Peyer's patch (tissue), 4 donors: ENCODE measurements at places on chromosomes 7 and 10. TPM values are rescaled to one million over a fixed set of nuclear protein-coding genes. Genes with fewer than 3 reads are reported as not detected.

The RHBDD2 gene
- 76.9 TPM for total RNA-seq

The MLXIPL gene
- 114 TPM for total RNA-seq

The GPR158 gene
- total RNA-seq: not detected

The ZNF12 gene
- total RNA-seq: 27.1 TPM

The SRPK2 gene
- 25.7 TPM for total RNA-seq

The PRSS37 gene
- total RNA-seq: not detected

The VSTM2A gene
- not detected for total RNA-seq

The PIK3CG gene
- total RNA-seq: 7.9 TPM

GRCh38 chr10:61992671-61993668, 91.5 kb downstream of the ARID5B start:
- peak; percentile 80 for DNase-seq

DNA sequence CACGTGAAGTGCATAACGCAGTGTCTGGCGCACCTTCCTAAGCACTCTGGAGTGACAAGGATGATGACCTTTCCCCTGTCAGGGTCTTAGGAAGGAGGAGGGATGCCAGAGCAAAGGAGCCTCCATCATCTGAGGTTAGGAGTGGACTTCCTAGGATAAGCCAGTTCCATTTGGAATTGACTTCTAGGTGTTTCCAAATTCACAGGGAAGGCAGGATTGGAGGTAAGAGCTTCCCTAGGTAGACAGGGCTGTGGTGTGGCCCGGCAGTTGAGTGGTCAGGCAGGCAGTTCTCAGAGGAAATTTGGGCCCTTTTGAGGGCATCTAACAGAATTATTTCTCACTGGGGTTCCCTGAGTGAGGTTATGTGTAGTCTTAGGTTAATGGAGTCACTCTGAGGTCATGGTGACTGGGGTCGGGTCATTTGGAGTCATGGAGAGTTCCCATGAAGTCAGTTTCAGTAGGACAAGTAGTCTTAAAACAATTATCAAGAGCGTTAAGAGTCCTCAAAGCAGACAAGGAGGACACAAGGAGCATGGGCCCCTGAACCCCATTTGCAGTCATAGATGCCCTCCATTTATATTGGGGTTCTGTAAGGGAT, 8.2 kb downstream of the PPIF start:
- no peak for DNase-seq

GRCh38 chr10:95964756-95965155, 57.0 kb downstream of the CC2D2B start:
- DNase-seq: no peak

GRCh38 chr7:110994028-110994967, 96.6 kb upstream of the LRRN3 start:
- DNase-seq: no peak

GRCh38 chr7:34806831-34807230, 148.8 kb downstream of the NPSR1 start:
- DNase-seq: no peak

- DNase-seq: no peak
These were observed 97.3 kb upstream of the CTBP2 start for GRCh38 chr10:125257521-125258108.

DNA sequence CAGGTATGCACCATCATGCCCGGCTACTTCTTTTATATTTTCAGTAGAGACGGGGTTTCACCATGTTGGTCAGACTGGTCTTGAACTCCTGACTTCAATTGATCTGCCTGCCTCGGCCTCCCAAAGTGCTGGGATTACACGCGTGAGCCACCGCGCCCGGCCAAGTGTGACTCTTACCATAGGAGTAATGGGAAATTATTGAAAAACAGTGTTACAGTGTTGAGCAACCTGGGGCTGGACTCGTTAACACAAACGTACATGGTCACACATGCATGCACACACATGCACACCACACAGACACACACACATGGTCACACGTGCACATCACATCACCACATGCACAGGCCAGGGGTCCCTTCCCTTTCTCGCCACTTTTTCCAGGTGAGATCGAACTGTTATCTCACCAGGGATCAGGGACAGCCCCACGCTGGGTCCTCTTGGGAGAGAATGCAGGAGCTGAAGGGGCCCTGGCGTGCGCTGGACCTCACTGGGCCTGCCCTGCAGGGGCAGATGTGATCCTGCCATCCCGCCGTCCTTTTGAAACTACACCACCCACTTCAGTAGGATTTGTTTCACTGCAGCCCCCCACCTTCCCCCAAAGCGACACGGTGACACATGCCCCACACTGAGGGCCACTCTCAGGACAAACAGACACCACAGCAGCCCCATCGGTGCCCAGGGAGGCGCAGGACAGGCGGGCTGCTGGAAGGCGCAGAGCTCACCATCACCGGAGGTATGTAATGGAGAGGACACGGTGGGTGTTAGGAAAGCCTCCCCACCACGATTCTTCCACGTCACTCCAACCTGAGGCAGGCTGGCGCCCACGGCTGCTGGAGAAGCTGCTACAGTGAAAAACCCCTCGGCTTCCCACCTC, 10.2 kb downstream of the RADIL start:
- DNase-seq: no peak

DNA sequence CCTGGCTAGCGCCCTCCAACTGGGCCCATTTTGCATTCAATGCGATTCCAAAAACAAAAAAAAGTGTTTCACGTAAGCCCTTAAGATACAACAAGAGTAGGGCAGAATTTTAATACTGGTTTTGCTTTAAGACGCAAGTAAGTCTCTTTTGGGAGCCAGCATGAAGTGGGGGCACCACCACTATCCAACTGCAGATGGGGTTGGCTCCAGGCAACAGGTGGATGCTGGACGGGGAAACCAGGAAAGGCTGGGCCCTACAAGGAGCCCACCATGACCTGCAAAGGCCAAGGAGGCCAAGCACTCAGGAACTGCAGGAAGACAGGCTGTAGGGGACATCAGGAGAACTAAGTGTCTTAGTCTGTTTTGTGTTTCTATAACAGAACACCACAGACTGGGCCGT, 86.5 kb upstream of the INSIG1 start:
- DNase-seq: peak; percentile 15

DNA sequence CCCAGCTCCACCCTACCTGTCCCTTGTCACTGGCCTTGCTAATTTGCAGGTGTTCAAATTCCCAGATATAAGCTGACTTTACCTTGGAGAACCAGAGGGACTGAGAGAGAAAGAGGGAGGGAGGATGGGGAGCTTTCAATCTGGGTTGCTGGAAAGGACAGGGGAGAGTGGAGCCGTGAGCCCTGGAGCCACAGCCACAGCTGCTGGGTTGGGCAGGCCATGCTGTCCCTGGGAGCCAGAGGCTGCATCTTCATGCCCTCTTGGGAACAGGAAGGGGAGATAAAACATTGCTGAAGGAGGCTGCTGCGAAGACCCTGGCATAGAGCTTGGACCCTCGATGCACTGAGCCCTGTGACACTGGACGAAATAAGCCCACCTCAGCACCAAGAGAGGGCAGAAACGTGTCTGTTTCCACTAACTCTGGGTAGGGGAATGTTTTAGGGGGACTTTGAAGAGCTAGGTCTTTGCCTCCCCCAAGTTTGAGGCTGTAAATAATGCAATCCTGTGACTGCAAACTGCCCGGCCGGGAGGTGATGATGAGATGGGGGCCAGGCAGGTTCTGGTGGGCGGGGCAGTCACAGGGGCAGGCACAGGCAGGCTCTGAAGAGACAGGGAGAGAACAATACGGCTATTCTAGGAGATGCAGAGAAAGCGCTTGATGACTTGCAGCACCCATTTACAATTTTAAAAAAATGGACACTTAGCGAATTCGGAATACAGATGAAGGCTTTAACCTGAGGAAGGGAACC, 5.8 kb upstream of the JAKMIP3 start:
- peak; percentile 28 for DNase-seq

DNA sequence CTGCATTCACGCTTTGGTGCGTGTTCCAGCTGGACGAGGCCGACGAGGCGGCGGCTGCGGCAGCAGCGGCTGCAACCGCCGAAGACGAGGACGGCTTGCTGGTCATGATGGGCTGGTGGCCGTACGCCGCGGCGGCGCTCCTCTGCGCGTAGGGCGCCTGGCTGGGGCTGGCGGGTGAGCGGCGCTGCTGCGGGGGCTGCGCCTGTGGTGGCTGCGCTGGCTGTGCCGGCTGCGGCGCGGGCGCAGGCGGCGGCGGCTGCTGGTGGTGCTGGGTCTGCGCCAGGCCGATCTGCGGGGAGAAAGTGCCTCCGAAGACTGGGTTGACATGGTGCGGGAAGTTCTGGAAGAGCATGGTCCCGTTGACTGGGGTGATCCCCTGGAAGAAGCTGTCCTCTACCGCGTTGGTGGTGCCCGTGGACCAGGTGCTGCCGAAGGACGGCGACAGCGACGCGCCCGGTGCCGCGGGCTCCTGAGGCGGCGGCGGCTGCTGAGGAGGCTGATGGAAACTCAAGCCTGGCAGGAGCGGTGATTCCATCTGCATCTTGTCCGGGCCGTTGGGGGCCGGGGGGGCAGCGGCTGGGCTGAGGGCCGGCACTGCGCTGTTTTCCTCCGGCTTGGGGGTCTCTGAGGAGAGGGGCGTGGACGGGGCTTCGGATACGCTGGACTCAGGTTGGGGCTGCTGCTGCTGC, 51.1 kb downstream of the CPEB3 start:
- peak; percentile 58 for DNase-seq

- peak; percentile 39 for DNase-seq
These were observed 43.5 kb downstream of the TMEM270 start for GRCh38 chr7:73904219-73905137.

GRCh38 chr10:79230328-79230830, 116.9 kb upstream of the PPIF start:
- no peak for DNase-seq

- DNase-seq: peak; percentile 63
These were observed 5.5 kb downstream of the TACC2 start for GRCh38 chr10:121994429-121994941.

GRCh38 chr10:132809232-132810140, 23.5 kb upstream of the NKX6-2 start:
- no peak for DNase-seq

- no peak for DNase-seq
These were observed 98.5 kb downstream of the ARHGAP22 start for GRCh38 chr10:48506147-48506917.

- DNase-seq: no peak
These were observed 286.7 kb downstream of the INHBA start for GRCh38 chr7:41416208-41416595.

GRCh38 chr7:87944547-87944946, 10.5 kb downstream of the ADAM22 start:
- DNase-seq: no peak

- no peak for DNase-seq
These were observed 59.7 kb upstream of the ADRA2A start for GRCh38 chr10:111017098-111017497.

- no peak for DNase-seq
These were observed 190.0 kb downstream of the CFTR start for GRCh38 chr7:117669818-117670217.

- no peak for DNase-seq
These were observed at the start of gene IGFBP3 for GRCh38 chr7:45920502-45921380. Gene IGFBP3, minus strand, starts transcription at chr7:45921272. Its CDS starts 132 bp downstream, at chr7:45921140.

DNA sequence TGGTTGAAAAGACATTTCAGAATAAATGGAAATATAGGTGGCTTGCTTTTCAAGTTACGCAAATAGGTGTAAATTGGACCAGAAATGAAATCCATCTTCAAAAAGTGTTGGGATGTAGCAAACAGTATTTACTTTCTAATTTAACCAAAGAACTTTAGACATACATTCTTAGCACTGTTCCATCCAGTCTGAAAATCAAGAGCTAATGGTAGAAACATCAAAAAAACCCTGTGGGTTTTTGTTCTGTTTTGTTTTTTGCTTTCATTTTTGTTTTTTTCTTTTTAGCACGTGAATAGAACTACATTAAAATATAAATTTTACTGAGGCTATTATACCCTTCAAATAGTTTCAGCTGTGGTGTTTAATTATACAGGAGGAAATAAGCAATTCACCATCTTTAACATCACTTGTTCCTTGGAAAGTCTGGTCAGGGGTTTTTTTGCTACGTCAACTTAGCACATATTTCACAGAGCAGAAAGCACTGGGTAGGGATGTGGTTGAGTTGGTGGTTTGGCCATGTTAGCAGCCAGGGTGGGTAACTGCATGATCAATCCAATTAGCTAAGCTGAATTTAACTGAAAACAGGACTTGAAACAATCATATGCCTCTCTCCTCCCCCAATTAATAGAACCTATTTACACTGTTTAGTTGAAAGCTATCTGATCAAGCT, 275.4 kb upstream of the PFKP start:
- DNase-seq: no peak

- no peak for DNase-seq
These were observed 40.3 kb downstream of the CPVL start for GRCh38 chr7:29105752-29106668.

DNA sequence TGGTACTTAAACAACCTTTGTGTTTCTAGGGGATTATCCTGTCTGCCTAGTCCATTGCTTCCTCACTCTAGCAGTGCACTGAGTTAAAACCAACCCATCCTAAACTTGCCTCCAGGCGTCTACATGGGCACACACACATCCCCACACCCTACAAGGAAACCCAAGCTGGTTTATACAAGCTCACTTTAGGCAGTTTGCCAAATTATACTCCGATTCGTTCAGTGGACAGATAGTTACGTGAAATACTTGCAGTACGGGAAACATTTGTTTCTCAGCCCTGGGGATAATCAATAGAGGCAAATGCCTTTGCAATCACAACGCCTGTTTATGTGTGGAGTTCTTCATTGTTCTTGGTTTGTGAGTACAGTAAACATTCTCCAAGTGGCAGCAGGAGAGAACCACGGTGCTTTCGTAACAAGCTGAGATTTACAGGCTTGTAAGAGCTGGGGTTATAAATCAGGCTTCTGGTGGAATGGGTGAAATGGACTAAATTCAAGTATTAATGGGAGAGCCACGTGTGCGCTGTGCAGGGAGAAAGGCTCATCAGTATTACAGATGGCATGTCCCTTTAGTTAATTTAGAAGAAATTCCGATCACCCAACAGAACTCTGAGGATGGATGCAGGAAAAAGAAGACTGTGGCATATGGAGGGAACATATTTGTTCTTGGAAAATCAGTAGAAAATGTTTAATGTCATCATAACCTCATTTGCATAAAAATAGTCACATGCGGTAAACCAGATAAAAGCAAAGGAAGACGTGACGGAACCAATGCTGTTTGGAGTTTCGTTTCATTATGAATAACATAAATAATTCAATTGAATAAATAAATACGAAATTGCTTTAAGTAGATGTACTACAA, 217.1 kb downstream of the GALNT17 start:
- DNase-seq: no peak

- no peak for DNase-seq
These were observed 12.0 kb downstream of the YWHAG start for GRCh38 chr7:76346778-76347177.
